ENCODE measurements at places on chromosomes 16 and 17. TPM values are rescaled to one million over a fixed set of nuclear protein-coding genes. Genes with fewer than 3 reads are reported as not detected.

Gene TBC1D3I
- total RNA-seq: 0.88 TPM

Gene ZPBP2
- total RNA-seq: not detected

Gene KRT16
- not detected for total RNA-seq

Gene TM4SF5
- total RNA-seq: not detected

Gene IL34
- 0.42 TPM for total RNA-seq

Gene ASPA
- not detected for total RNA-seq

Gene LITAF
- 109 TPM for total RNA-seq

Gene SNN
- 30.1 TPM for total RNA-seq

Gene FBF1
- total RNA-seq: 36.0 TPM

Gene LGALS9B
- 0.79 TPM for total RNA-seq

Gene KRTAP4-9
- total RNA-seq: not detected

Gene HMOX2
- 84.5 TPM for total RNA-seq

Gene DOC2A
- not detected for total RNA-seq

Gene ACD
- 54.2 TPM for total RNA-seq

Gene CCDC78
- total RNA-seq: 6.1 TPM

Gene HOXB3
- total RNA-seq: 10.5 TPM

Gene MT3
- total RNA-seq: 15.5 TPM

Gene HBZ
- total RNA-seq: not detected

Gene PRSS33
- 0.17 TPM for total RNA-seq

Gene KLHL11
- total RNA-seq: 14.8 TPM

Gene ITGB4
- 1.4 TPM for total RNA-seq

Gene LCMT1
- 42.8 TPM for total RNA-seq

Gene FGF11
- total RNA-seq: 28.5 TPM

Gene CCDC200
- not detected for total RNA-seq

Gene ARL5C
- 0.11 TPM for total RNA-seq

Gene KRTAP1-3
- total RNA-seq: not detected

Gene CCL13
- not detected for total RNA-seq

Gene KCNG4
- total RNA-seq: not detected

Gene PLCG2
- 13.5 TPM for total RNA-seq

Gene CDR2L
- 0.14 TPM for total RNA-seq

Gene IL32
- 2,319 TPM for total RNA-seq

Gene QRICH2
- 3.7 TPM for total RNA-seq

Gene SGCA
- not detected for total RNA-seq

Gene RNF112
- total RNA-seq: 1.8 TPM

Gene CD300A
- 10.6 TPM for total RNA-seq

Gene CD300H
- not detected for total RNA-seq

Gene RPA1
- 245 TPM for total RNA-seq

Gene XAF1
- 302 TPM for total RNA-seq

Gene TMIGD1
- not detected for total RNA-seq

Gene NAGS
- 1.4 TPM for total RNA-seq

Gene CDRT15
- not detected for total RNA-seq

All from activated naive CD8-positive, alpha-beta T cell treated with anti-CD3 and anti-CD28 coated beads, Interleukin-2, amount 10 ng/mL, durations not matched to agents 7 days and 5 days (primary cell).